OCI-M1 (cell line): ENCODE measurements at places on chromosomes 2 and 18.

DNA sequence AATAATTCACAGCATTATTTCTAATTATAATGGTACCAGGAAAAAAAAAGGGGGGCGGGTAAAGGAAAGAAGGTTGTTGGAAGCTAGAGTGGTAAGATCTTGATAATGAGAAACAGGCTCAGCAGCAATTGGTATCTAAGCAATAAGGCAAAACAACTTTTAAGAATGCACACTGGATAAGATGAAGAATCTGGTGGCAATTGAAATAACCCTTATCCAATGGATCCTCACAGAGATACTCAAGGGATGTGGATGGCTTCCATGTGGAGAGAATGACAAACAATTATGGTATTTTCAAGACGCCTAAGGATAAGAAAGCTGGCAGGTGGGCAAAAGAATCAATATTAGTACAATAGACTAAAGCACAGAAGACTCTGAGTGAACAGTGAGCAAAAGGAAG lies 153.6 kb downstream of the UPP2 start:
- no peak for DNase-seq

GRCh38 chr2:100998235-100998573 lies 3.9 kb upstream of the RPL31 start:
- DNase-seq = no peak

DNA sequence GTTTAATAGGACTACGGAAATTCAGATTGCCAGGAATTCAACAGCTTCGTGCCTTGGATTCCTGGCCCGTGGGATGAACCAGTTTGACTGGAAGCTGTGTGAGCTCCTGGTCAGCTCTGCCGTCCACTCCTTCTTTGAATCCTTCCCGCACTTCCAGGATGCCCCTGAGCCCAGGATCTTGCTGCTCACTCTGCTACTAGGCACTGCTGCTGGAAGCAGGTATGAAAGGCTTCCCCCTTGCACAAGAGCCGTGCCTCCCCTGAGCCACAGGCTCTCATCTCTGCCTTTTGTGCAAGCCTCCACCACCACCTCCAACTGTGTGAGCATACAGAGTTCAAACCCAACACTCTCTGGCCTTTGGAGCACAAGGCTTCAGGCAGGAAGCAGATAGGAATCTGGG lies 34.9 kb downstream of the EN1 start:
- DNase-seq = no peak

GRCh38 chr2:196971574-196972279 lies 45.2 kb upstream of the PGAP1 start:
- no peak for DNase-seq

GRCh38 chr2:71831193-71831577 lies 316.5 kb downstream of the CYP26B1 start:
- DNase-seq = no peak

DNA sequence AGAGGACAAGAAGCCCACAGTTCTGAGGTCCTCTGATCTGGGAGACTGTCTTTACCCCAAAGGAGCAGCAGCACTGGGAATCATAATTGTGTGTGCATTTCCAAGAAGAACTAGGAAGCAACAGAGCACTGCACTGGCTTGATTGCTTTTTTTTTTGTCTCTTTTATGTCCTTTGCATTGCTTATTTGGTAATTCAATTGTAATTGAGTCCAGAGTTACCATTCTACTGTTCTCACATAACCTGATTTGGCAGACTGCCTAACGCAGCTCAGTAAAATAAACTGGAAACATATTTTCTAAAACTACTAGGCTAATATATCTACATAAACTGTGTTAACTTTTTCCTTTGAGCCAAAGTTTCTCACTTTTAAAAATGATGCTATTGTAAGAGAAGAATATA lies 190.3 kb upstream of the SLC8A1 start:
- no peak for DNase-seq

GRCh38 chr2:180599804-180600203 lies 380.6 kb upstream of the UBE2E3 start:
- DNase-seq = no peak

DNA sequence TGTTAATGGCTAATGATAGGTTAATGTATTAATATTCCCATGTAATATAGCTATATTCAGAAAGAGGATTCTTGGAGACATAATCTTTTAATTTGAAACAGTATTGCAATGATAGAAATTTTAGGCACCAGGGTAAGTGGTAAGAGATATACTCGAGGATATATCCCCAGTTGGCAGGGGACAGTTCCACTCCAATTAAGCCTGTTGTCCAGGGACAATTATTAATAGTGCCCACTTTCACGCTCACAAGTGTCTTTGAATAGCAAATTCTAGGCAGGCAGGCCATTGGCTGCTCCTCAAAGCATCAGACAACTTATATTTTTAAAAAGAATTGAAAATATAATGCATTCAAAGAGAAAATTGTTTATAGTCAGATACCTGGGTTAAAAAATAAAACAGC lies 190.7 kb downstream of the PDE11A start:
- no peak for DNase-seq

GRCh38 chr2:147094077-147094476 lies 750.8 kb upstream of the ACVR2A start:
- DNase-seq = no peak

DNA sequence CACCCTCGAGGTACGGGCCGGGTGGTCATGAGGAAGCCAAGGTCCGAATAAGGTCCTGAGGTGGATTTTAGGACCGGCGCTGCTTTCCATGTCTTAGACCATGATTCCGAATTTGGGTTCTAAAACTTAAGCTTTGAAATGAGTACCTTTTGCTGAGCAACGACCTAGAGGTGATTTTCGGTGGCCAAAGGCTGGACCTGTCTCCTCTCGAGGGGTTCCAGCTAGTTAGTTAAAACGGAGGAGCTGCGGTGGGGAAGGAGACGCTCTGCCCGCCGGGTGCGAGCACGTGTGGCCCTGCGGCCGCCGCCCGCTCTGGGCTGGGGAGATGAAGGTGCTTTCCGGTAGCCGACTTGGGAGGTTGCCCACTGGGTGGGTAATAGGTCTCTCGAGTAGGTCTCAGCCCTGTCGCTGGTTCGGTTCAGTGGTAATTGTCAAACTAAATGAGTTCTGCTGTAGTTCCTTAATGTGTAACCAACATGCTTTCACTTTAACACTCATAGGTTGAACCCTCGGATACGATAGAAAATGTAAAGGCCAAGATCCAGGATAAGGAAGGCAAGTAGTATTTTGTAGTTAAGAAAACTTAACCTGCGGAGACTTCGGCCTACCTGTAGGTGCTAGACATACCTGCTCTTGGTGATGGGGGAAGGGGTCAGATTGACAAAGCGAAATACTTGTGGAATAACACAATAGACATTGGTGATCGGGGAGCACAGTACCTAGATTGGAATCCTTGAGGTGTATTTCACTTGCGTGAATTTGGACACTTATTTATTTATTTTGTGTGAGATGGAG lies 572 bp downstream of the RPS27A start:
- DNase-seq = peak; percentile 56

DNA sequence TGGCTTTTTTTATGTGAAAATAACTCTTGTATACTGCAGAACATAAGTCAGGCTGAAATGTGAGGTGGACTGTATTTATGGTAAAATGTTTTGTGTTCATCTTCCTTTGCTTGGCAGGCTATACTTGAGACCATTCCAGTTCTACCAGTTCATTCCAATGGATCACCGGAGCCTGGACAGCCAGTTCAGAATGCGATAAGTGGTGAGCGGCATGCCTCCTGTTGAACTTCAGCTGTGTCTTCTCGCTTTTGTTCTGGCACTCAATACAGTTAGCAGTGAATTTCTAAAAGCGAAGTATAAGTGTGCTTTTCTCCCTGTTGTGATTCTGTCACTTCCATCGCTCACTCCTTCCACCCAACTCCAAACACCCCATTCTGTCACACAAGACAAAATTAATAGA lies 138.5 kb downstream of the ARHGAP28 start:
- DNase-seq = no peak

GRCh38 chr2:183010112-183010511 lies 28.1 kb downstream of the NCKAP1 start:
- peak; percentile 91 for DNase-seq

DNA sequence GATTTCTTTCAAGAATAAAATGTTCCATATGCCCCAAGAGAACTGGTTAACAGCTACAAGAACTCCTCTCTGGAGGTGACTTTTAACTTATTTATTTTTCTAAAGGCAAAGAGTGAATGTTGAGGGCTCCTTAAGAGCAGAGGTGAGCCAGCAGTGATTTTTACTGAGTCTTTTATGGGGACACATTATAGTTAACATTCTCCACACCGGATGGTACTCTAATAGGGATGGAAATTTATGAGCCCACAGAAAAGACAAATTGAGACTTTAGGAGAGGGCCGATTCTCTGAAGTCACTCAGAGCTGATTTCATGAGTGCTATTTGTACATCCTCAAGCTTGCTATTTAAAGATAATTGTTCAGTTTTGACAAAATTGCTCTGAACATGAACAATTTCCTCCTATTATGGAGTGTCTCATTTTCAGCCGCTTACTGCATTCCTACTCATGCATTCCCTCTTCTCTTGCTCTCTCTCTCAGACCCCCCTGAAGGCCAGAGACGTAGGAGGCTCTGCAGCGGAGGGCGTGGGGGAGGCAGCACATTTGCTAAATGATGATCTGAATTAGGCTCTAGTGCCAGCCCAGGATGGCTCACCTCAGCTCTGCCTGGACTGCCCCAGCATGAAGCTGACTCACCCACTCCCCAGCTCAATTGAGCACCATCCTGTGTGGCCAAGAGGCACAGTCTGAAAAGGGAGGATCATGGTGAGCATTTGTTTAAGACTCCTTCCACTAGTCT lies 5.9 kb upstream of the RPL37A start:
- DNase-seq = no peak

GRCh38 chr18:54032412-54032811 lies 192.1 kb downstream of the MBD2 start:
- peak; percentile 10 for DNase-seq

DNA sequence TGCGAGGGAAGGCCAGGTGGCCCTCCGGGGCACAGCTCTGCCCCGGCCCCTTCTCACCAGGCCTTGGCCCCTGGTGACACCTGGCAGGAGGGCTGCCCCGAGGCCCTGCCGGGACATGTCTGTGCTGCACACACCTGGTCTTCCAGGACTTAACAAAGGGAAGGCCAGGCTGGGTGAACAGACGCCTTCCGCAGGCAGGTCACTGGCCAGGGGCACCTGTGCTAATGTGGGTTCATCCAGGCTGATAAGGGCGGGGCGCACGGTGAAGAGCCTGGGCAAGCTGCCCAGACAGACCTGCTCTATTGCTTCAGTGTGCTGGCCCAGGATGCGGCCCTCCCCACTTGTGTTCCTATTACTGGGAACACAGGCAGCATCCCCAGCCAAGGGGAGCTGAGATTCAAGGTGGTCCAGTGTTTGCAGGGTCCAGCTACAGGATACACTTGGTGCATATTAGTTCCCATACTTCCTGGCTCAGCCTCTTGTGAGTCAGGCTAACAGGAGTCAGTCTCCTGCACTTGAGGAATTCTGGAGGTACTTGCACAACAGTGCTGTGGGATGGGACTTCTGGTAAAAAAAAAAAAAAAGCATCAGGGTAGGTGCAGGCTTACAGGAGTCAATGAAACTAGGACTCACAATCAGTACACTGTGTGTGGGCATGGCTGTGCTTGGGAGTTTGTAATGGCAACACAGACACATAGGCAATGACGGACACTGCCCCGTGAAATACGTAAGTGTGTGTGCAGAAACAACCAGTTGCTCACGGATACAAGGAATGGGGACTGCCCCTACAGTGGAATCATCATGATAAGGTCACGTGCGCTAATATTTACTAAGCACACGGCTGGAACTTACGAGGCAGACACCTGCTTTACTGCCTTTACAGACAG lies 261.4 kb downstream of the TWIST2 start:
- no peak for DNase-seq

DNA sequence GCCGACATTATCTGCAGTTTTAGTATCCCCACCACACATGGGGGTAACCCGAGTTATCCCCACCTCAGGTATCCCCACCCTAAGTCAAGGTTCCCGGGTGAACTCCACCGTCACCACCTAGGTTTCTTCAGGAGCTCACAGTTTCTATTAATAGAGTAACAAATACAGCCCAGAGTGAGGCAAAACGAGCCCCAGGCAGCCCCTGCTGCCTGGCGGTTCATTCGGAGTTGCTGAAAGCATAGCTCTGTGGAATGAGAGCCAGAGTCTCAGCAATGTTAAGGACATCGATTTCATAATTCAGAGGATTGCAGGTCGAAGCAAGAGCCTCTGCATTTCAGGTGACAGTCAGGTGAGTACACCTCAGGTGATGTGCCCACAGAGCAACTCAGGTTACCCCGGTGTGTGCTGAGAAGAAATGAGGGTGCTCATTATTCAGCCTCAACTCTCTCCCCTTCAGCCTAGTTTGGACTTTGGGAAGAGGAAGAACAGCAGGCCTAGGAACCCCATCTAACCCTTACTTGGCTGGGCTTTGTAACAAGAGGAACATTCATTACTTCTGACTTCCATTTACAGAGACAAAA lies 10.7 kb downstream of the SATB2 start:
- no peak for DNase-seq

- DNase-seq = no peak
Observed at GRCh38 chr2:172196768-172197431, 94.2 kb upstream of the DLX2 start.

DNA sequence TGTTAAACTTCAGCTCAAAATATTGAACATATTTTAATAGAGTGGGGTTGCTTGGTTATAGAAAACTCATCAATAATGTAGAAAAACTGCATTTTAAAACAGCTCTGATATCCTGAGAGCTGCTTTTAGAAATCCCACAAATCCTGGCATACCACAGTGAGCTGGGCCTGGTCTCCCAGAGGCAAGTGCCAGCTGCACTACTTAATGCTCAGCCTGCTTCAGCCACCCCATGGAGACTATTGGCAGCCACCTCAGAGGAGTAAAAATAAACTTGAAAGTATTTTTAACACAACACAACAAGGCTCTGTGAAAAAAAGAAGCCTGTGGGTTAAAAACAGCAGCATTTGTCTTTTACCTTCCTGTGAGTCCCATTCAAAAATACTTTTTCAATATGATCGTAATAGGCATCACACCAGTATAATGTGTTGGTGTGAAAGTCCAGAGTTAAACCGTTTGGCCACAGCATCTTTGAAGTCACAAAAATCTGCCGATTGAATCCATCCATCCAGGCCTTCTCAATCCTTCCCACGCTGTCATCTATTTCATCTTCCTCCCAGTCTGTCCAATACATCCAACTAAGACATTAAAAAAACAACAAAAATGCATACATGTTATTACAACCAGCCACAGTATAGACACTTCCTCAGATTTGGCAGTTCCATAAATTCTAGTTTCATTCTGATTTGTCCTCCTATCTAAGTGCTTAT lies 1115.3 kb downstream of the LRP1B start:
- DNase-seq = no peak

DNA sequence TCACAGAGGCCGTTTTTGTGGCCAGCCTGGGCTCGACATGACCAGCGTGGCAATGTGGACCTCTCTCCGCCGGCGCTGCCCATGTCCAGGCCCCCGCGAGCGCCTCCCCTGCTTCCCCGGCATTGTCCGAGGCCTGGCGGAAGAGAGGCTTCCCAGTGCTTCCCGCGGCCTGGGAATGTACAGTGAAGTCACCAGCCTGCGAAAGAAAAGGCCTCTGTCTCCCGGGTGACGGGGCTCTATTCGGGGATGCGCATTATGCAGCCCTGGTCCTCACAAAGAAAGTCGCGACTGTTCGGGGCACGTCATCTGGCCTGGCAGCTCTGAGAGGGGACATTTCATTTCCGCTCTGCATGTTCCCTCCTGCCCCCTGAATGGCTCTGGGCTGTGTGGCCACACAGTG lies 109.2 kb upstream of the AGAP1 start:
- DNase-seq = no peak
